ENCODE measurements at places on chromosomes 3 and 15.

DNA sequence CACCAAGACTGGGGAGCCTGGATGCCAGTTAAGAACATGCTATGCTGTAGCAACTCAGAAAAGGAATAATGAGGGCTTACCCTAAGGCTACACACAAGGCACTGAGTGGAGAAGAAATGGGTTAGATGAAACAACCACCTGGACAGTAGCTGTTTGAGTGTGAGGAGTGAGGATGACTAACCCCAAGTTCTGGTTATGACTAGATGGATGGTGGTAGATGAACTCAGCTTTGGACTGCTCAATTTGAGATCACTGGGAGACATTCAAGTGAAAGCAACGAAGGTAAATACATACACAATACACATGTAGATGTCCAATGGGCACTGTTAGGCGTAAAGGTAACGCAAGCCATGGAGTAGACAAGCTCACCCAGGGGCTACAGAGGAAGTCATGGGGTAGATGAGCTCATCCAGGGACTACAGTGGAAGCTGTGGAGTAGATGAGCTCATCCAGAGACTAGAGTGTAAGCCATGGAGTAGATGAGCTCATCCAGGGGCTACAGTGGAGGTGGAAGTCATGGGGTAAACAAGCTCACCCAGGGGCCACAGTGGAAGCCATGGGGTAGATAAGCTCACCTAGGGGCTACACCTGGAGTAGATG lies 98.3 kb downstream of the ANO10 start:
- DNase-seq: peak; percentile 13

GRCh38 chr3:47409688-47410416 lies 29.0 kb downstream of the PTPN23 start:
- DNase-seq: no peak

DNA sequence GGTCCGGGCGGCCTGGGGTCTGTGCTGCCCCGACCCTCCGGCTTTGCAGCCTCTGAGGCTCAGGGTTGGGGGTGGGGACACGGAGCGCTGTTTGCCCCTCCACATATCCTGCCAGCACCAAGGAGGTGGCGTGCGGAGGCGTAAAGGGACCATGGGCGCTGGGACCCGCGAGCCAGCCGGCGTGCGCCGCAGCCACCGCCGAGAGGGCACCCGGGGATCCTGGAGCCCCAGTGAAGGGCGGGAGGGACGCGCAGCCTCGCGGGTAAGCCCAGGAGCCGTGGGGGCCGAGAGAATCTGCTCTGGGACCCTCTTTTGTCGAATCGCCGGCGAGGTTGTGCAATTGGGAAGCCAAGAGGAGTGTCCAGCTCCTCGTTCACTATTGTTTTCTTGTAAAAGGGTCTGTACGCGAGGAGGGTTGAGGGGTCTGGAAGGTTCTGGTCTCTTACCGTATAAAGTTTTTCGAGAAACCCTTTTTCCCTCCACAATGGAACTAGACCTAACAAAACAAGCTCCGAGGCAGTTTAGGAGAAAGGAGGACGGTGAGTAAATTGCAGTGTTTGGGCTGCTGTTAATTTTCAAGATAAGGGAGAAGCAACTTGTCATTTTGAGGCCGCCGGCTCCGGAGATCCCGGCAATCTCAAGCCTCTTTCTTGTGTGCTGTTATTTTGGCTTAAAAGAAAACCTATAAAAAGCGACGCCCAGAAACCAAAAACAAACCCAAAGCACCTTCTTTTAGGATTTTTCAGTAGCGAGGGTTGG lies 29.9 kb upstream of the ST3GAL6 start:
- peak; percentile 24 for DNase-seq

- no peak for DNase-seq
These were observed 95.5 kb downstream of the TFDP2 start for GRCh38 chr3:142053835-142054234.

DNA sequence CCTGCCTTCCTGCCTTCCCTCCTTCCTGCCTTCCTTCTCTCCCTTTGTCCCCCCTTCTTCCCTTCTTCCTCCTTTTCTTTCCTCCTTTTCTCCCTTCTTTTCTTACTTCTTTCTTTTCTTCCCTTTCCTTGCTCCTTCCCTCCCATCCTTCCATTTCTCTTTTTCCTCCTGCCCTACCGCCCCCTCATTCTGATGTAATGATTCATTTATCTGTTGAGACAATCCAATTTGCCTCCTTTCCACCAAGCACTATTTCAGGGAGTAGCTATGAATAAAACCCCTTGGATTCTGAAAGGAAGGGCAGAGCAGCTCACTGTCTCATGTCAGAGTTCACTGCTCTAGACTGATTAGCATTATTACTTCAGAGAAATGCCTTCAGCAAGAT lies 462.6 kb downstream of the PDCD6IP start:
- peak; percentile 70 for DNase-seq

DNA sequence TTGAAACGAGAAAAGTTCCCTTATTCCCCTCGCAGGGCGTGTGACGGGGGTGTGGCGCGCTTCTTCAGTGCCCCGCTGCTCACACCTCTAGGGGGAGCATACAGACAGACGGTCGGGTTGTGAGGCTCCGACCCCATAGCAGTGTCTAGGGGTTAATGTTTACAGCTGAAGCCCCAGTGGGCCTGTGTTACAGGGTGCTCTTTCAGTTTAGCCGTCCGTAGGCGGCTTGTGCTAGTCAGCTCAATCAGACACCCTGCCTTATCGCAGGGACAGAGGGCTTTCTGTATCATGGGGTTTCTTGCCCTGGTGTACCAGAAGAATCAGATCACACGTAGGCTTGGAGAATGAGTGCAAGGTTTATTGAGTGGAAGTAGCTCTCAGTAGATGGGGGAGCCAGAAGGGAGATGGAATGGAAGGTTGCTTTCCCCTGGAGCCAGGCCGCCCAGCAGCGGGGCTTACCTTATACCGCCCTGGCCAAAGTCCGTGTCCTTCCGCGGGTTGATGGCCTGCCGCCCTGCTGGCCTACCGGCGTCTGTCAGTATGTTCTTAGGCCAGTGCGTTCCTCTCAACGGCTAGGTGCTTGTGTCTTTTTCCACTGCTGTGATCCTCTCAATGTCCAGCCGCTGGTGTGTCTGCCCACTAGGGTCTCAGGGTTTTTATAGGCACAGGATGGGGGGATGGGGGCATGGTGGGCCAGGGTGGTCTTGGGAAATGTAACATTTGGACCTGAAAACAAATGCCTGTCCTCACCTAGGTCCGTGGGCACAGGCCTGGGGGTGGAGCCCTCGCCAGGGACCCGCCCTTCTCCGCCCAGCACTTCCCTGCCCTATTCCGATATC lies 32.2 kb upstream of the ACP3 start:
- DNase-seq: no peak

- no peak for DNase-seq
These were observed 214.7 kb upstream of the ZBTB20 start for GRCh38 chr3:115361806-115362205.

DNA sequence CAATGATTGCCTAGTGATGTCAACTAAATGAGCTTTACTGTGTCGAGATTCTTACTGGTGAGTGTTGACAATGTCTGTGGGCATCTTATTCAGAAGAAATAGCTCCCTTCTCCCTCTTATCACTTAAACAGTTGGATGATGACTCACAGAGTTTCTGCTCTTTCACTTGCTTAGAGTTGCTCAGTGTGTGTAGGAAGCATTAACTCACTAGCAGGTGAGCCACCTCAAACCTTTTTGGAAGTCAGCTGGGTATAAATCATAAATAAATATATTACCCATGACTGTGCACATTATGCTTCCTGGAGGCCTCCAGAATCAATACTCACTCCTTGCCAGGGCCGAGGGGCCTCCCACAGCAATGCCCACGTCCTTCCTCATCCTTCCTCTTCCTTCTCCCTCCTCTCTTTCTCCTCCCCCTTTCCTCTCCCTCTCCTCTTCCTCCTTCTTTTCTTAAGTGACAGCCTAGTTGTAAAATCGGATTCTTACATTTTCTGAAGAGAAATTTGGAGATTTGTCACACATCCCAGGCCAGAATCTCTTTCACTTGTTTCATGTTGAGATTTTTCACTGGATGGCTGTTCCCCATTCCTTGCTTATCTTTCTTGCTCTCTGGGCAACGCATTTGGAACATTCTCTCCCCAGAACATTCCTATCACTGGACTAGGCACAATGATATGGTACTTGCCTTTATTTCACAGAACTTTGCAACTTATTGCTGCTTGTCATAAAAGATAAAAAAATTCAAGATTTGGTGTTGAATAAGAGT lies 17.5 kb downstream of the SHC4 start:
- peak; percentile 76 for DNase-seq

DNA sequence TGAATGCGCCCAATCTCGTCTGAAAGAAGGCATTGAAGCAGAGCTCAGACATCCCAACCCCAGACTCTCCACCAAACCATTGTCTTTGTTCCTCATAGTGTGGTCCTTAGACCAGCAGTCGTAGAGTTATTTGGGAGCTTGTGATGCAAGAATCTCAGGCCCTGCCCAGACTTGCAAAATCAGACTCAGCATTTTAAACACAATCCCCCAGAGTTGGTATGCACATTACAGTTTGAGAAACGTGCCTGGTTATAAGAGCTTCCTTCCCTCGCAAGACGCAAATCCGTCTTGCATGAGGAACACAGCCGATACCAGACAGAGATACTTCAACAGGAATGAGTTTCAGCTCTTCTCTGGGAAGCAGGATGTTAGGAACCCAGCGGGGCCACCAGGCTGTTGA lies 38.9 kb upstream of the IREB2 start:
- DNase-seq: no peak

- peak; percentile 88 for DNase-seq
These were observed 2.1 kb upstream of the HACD2 start for GRCh38 chr3:123586968-123587367.

- no peak for DNase-seq
These were observed 1094.2 kb upstream of the CFAP20DC start for GRCh38 chr3:60144071-60144470.

DNA sequence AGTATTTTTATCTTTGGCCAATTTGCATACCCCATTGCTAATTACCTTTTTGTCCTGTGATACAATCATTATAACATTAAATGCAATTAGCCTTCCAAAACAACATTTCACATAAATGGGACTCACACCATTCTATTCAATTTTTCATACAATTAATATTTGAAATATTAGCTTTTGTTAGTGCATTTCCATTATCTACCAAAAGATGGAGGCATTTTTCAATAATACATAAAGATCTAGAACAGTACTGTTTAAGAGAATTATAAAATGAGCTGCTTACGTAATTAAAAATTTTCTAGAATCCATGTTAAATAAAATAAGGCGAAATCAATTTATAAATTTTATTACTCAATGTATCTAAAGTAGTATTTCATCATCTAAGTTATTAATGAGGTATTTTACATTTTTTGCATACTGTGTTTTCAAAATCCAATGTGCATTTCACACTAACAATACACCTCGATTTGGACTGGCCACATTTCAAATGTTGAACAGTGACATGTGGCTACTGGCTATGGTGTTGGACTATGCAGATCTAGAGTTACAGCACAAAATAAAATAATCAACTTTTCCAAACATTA lies 74.3 kb downstream of the TJP1 start:
- peak; percentile 26 for DNase-seq

GRCh38 chr15:46080016-46080415 lies 445.2 kb downstream of the SQOR start:
- no peak for DNase-seq

DNA sequence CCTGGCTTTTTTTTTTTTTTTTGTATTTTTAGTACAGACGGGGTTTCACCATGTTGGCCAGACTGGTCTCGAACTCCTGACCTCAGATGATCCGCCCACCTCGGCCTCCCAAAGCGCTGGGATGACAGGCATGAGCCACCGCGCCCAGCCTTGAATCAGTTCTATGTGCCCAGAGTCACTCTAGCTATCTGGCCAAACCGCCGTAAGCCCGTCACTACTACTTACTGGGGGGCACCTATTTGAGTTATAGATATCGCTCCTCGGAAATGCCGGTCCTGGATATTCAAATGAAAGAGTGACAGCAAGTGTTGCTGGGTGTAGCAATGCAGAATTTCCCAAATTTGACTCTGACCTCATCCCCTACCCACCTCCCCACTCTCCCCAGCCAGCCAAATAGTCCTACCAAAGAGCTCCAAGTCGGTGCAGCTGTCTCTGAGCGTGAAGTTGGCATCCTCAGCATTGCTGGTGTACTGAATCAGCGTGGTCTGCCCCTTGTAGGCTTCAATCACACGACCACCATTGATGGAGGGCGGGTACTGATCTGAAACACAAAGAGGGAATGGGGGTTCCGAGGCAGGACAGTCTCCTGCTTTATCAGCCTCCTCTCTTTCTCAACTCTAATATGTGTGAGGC lies 38.1 kb downstream of the MUC20 start:
- DNase-seq: no peak

DNA sequence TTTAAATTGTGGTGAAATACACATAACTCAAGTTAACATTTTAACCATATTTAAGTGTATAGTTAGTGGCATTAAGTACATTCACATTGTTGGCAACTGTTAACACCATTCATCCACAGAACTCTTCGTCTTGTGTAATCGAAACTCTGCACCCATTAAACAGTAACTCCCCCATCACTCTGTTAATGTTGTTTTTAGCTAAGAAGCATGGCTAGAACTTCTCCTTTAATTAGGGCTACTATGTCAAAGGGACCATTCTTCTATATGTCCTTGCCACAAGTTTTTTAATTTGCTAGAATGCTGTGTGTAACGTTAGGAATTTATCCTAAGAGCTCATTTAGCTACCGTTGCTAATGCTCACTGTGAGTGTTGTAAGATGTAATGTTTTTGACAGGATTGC lies 60.6 kb downstream of the MAP2K5 start:
- DNase-seq: no peak

All from fibroblast of skin of back (primary cell).